ENCODE measurements at places on chromosomes 6 and 20.

DNA sequence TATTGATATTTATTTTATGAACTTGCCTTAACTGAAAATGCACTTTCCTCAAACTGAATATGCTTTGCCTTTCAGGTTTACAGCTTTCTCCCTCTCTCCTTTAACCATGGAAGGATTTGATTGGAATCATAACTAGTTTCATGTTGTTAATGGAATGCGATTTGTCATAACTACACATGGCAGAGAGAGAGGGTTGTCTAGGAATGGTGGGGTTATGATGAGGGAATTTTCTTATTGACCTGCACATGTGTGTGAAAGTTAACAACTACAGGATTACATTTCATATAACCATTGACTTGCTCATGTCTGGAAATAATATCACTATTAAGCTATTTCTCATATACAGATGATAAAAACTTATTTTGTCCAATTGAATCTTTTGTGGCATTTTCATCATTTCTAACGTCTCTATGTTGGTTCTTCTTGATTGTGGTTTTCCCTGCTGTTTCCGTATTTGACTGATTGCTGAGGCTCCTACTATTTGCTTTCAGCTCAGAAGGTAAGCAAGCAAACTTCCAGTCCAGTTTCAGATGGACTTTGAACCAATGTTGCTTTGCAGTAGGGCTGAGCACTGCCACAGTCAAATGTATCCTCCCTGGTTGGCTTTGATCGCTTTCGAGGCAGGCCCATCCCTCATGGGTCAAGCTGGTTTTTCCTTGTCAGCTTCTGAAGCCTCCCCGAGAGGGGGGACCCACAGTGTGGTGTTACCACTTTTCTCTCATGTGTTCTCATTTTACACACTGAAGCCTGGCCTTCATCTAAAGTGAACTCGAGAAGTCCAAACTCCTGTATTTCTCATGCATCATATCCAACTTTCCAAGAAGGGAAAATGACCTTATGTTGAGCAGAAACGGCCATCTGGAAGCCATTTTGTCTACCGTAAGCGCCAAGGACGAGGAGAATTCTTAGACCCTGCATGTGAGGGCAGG is 7.6 kb upstream of the CCN2 start:
- DNase-seq = no peak

- no peak for DNase-seq
Observed at GRCh38 chr20:34396408-34396807, 33.3 kb downstream of the ITCH start.

DNA sequence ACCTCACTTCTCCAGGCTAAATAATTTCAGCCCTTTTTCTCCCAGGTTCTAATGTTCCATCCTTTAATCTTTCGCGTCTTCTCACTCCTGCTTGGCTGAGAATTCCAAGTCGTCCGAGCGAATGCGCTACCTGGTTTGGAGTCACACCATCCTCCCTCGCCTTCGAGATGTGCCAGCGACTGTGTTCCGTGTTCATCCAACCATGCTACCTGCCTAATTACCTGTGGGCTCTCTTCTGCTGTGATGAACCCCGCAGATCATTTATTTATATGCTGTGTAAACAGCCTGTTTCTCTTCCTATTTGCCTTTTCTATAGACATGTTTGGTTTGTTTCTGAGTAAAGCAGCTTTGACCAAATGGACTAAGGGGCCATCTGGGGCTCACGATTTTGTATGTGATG is 83.5 kb upstream of the TMEM181 start:
- DNase-seq = no peak

DNA sequence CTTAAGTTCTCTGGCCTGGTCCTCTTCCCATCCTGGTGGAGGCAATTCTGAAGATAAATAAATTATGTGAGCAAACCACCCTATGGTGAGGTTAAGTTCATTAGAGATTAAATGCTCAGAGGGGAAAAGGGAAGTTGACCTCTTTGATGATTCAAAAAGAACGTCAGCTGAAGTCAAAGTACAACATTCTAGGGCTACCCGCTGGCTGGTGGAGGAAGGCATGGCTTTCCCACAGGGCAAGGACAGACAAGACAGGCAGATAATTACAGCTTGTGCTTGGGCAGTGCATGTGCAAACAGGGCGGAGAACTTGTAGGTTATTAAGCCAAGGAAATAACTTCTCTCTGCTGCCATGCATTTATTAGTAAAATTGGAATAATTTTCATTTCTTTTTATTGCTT is 91.0 kb upstream of the SLC24A3 start:
- no peak for DNase-seq

DNA sequence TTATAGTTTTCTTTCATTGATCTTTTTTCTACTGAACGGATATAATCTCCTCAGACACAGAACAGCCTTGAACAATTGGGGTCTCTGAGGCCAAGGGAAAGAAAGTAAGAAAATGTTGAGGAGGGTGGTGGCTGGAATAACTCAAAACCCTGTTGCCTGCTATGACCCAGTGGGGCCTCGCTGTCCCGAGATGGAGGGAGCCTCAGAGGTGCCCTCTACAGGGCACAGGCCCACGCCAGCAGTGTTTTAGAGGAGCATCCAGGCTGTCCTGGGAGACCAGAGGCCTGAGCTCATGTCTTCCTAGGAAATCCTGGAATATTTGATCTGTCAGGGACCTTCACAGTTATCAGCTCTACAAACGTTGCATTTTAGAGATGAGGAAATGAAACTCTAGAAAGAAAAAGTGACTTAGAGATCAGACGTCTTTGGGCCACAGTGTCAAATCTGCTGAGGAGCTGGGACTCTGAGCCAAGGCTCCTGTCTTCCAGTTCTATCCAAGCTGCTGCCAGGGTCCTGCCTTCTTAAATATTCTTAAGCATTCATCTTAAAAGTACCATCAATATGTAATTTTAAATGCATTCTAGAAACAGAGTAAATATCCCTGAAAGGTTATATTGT is 26.3 kb downstream of the ALDH5A1 start:
- DNase-seq = no peak

DNA sequence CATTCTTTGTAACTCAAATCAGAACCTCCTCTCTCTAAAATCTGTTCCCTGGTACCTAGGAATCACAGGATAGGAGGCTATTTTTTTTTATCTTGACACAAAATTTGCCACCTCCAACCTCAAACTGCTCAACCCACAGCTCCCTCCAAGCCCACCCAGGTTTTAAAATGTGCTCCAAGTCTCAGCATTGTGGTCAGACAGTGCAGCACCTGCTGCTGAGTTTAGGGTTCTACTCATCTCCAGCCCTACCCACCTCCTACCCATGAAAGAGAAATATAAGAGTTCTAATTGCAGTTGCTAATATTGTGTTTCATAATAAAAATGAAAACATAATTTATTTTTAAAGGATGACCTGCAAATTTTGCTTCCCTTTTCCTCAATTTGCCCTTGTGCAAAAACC is 496.5 kb downstream of the MAFB start:
- no peak for DNase-seq

DNA sequence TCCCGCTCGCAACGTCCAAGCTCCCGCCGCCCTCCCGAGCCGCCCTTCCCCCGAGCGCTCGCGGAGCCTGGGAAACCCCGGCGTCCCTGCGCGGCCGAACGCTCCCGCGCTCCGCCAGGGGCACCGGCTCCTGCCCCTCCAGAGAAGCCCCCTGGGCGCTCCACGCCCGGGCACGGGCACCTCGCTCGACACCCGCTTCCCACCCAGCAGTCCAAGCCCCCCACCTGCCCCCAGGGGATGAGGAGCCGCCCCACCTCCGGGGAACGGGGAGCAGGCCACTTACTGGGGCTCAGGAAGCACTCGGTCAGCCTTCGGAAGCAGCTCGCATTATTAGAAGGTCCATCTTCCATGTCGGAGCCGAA is 1.4 kb downstream of the PDE10A start:
- no peak for DNase-seq

DNA sequence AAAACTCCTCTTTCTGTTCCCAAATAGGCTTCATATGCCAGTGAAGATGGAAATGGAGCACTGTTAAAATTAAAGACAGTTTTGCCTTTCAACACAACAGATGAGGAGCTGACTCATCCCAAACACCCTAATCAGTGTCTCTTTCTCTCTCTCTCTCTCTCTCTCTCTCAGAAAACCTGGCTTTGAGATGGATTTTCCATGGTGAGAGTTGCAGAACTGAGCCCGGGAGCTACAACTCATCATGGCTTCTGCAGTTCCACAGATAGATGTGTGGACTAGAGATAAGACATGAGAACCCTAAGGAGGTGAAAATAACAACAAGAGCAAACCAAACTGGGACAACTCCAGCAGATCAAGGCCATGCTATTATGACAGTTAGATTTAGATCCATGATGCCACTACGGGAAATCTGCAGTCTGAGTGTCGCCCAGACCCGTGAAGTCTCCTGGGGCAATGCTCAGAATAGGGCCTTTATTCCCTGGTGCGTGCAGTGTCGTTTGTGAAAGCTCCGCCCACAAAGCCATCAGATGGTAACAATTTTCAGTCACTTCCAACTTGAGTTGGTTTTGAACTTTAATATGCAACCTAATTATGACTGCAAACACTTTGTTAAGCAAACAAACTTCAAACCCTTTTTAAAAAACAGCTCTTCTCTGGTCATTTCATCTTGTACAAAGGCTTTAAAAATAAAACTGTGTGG is 338.2 kb upstream of the PREP start:
- peak; percentile 58 for DNase-seq

DNA sequence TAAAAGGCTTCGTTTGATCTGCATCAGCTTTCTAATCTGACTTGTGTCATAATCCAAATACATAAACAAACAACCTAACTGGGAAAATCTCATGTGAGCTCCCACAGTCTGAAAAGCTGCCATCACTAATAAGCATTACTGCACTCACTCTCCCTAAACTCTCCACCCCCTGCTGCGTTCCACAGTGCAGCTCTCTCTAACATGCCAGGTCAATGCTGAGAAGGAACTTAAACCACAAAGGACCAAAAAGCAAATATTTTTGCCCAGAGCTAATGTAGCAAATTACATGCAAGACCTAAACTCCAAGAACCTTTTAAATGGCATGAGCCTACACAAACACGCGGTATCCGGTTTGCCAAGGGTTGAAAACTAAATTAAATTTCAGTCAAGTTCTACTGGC is 542.3 kb upstream of the JARID2 start:
- no peak for DNase-seq

- no peak for DNase-seq
Observed at GRCh38 chr20:53897884-53898555, 172.4 kb downstream of the BCAS1 start.

DNA sequence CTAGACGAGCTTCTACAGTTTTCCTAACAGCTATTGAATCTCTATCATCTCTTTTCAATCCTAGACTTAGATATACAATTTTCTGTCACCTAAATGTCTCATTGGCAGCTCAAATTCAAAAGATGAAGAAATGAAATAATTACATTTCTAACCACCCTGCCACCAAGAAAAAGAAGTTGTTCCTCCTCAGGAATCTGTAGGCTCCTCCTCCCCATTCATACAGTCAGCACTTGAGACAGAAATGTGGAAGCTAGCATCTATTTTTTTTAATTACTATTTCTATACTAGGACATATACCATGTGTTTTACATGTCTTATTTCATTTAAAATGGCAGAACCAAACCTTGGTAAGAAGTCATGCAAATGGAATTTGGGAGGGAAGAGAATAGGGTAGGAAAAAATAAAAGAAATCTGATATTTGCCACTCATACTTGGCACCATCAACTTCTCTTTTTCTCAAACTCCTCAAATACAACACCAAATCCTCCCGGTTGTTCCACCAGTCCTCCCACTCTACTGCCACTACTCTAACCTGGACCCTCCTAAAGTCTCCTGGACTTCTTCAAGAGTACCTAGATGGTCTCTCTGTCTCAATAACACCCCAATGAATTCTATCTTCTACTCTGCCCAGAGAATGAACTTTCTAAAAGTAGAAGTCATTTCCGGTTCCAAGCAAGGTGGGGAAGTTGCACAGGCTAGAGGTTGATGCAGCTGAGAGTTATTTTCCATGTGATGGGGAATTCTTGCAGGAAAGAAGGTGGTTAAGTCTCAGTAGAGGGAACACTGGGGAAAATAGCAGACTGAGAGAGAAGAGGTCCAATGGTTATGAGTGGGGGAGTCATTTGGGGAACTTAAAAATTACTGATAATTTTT is 54.1 kb downstream of the ATXN1 start:
- no peak for DNase-seq

DNA sequence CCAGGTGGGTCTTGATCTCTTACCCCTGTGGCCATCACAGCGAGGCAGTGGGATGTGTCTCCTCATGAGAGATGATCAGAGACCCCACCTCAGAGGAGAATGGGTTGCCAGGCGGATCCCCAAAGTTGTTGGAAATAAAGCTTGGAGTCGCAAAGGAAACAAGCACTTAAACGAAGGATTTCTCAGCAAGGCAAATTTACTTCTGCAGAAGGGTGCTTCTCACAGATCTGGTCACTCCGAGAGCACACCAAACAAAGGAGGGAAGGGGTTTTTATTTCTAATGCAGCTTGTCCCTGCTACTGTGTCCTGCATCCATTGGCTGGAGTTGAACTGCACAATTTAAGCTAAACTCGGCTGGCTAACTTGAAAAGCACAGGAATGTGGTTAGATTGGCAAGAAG is 466.6 kb upstream of the EYS start:
- no peak for DNase-seq

DNA sequence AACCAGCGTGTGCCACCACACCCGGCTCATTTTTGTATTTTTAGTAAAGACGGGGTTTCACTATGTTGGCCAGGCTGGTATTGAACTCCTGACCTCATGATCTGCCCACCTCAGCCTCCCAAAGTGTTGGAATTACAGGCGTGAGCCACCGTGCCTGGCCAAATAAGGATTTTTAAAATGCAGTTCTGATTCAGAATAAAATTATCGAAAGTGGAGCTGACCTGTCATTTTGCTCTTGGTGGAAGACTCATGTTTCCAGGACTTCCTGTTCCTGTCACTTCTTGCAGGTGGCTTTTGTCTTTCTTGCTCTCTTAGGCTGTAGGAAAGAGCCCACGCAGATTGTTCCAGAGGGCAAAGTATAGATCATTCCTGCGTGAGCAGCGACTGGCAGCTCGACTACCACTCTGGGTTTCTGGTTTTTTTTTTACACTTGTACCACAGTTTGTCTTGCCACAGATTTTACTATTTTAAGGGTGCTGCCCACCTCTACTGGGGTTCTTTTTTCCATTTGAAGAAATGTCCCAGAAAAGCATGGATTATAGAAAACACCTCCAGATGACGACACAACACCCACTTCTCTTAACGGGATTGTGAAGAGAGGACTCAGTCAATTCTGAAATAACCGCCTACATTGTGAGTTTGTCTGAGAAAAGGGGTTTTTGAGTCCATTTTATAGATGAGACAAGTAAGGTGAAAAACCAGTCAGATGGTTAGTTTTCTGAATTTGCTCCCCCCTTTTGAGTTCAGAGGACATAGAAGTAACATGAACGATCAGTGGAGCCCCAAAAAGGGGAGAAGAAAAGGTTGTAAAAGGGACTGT is 7.5 kb downstream of the JARID2 start:
- DNase-seq = no peak

GRCh38 chr6:81553216-81553615 is 199.3 kb downstream of the TENT5A start:
- DNase-seq = no peak

- DNase-seq = no peak
Observed at GRCh38 chr6:84546427-84546914, 217.9 kb downstream of the TBX18 start.

GRCh38 chr6:129686941-129687627 is 22.9 kb downstream of the ARHGAP18 start:
- DNase-seq = no peak

GRCh38 chr6:154249499-154250298 is 106.9 kb downstream of the IPCEF1 start:
- no peak for DNase-seq

GRCh38 chr6:140957386-140957785 is 1175.3 kb upstream of the GJE1 start:
- DNase-seq = peak; percentile 76

- DNase-seq = no peak
Observed at GRCh38 chr6:27599859-27600532, 127.1 kb upstream of the ZNF184 start.
